ENCODE measurements at places on chromosomes 1 and 21. TPM values are rescaled to one million over a fixed set of nuclear protein-coding genes. Genes with fewer than 3 reads are reported as not detected.

SLC22A15 gene
- 1.5 TPM for total RNA-seq

GRCh38 chr1:58312971-58313563 lies 233.5 kb downstream of the OMA1 start:
- no peaks in the 10 kb centered on the region for H3K36me3 ChIP-seq
- H3K4me1 ChIP-seq: no peaks in the 10 kb centered on the region
- DNase-seq: no peak

DNA sequence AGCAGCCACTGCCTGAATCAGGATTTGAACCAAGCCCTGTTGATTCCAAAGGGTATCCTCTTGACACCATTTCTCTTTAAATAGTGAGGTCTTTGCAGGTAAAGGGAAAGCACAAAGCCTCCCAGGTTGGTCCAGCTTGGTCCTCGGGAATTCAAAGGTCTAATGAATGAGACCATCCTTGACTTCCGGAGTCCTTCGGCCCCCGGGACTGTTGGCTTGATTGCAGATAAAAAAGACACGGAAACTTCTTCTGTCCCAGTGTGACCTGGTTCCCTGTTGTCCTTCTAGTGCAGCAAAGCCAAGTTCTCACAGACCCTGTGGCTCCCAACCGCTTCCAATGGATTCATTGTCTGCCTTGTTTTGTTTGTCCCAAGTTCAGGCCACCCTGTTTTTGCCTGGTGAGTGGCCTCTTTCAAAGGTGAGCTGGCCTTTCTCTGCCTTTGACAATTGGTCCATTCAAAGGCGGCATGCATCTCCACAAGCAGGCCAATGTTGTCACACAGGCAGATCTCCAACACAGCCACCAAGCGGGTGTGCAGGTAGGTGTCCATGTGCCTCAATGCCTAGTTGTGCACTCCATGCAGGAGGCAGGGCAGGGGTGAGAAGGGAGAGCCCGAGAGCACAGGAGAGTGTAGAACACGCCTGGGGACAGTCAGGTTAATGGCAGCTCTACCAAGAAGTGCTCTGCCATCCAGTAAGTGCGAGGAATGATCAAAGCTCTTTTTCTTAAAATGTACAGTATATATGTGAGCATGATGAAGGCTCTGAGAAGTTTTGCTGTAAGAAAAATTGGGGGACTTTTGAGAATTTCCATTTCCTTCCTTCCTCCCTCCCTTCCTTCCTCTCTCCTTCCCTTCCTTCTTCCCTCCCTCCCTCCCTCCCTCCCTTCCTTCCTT lies 82.1 kb upstream of the ZBTB40 start:
- peaks cover 44% of the 10 kb centered on the region for H3K27me3 ChIP-seq
- no peaks in the 10 kb centered on the region for H3K4me1 ChIP-seq
- no peak overlapping the region for H3K4me3 ChIP-seq
- H3K27ac ChIP-seq: no peak overlapping the region

DNA sequence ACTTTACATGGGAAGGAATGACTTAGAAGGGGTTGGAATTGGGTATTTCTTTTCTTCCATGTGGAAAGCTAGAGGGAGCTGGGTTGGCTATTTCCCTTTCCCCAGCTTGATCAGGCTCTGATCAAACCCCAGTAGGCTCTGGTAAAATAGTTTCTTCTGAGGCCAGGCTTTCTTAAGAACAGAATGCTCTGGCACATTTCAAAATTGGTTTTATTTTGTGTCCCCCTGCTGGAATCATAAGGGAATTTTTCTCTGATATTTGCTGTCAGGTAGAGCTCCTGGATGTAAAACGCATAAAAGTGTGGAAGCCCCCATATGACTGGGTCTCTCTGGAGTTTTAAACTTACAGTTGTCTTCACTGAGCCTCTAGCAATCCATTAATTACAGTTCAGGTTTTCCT lies 17.1 kb upstream of the APOBEC4 start:
- H3K27me3 ChIP-seq: no peaks in the 10 kb centered on the region
- H3K4me1 ChIP-seq: no peaks in the 10 kb centered on the region
- no peak for DNase-seq
- H3K4me3 ChIP-seq: no peak overlapping the region

Data from activated T-cell treated with anti-CD3 and anti-CD28 coated beads, Interleukin-2, amount 50 U/mL, for 72 hours (primary cell).